ENCODE measurements at places on chromosomes 12 and 14.

GRCh38 chr14:100438678-100439592 is 115.8 kb downstream of the SLC25A47 start:
- DNase-seq, result no peak

GRCh38 chr12:12015073-12015685 is 55.6 kb upstream of the BCL2L14 start:
- no peak for DNase-seq

DNA sequence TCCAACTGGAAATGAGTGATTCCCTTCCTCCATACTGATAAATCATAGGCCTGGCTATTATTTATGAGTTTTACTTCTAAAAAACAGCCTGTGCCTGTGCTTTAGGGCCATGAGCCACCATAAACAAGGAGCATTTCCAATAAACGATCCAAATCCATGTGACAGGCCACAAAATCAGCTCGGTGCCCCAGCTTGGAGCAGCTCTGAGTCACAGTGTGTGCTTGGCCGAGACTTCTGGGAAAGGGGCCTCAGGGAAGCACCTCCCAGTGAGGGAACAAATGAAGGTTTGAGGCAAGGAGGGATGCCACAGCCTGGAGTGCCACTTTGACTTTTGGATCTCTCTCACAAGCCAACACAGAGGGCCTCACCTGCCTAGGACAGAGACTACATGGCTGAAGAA is 190.4 kb downstream of the NTF3 start:
- no peak for DNase-seq

GRCh38 chr12:131266591-131267467 is 313.1 kb downstream of the ADGRD1 start:
- no peak for DNase-seq

- DNase-seq, result no peak
Observed at GRCh38 chr12:108214486-108214885, 85.4 kb downstream of the WSCD2 start.

DNA sequence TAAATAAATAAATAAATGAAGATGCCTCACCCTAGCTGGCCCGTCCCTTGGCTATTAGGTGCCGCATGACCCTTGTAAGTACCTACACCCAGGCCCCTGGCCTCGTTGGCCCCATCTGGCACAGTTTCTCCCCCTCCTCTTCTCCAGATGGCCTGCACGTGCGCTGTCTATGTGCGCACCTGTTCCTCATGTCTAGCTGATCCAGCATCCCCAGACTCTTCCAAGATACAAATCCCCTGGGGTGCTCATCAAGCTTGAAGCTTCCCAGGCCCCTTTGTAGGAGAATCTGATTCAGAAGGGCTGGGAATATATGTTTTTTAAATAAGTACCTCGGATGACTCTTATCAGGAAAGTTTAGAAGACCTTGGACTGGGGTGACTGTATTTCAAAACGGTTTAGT is 133.3 kb downstream of the CHST11 start:
- no peak for DNase-seq

GRCh38 chr14:40053416-40053815 is 621.2 kb upstream of the FBXO33 start:
- no peak for DNase-seq

DNA sequence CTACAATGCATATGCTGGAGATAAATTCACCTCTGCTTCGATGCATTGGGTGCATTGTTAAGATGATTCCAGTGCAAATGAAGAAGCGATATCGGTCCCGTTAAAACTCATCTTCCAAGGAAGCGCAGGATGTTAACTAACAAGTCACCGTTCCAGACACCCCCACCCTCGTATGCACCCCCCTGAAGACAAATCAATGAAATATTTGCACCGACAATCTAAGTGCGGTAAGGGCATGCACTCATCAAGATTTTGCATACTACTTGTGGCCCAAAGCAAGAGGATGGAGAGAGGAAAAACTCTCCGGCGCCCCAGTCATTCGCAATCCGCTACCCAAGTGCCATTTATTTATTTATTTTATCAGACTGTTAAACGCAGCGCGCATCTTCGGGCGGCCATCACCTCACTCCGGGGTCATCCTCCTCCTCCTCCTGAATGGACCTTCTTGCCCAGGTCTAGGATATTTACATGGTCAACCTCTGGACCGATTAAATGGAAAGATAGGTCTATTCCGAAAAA is 1.2 kb downstream of the NOVA1 start:
- no peak for DNase-seq

DNA sequence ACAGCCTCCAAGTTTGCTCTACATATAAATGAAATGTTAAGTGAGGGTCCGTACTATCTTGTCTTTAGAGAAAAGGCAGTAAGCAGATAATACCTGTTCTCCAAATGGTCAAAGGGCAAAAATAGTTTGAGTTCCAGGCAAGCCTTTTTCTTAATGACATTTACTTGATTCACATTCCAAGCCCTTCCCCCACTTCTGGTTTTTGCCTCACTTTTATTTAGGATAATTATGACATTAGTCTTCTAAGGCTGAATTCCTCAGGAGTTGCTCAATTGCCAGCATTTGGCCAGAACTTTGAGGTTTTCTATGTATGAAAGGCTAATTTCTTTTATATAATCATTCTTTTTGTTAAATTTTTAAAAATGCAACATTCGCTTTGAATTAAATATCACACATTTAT is 62.5 kb upstream of the DUSP6 start:
- DNase-seq, result no peak
